ENCODE measurements at places on chromosomes 12 and 14.

DNA sequence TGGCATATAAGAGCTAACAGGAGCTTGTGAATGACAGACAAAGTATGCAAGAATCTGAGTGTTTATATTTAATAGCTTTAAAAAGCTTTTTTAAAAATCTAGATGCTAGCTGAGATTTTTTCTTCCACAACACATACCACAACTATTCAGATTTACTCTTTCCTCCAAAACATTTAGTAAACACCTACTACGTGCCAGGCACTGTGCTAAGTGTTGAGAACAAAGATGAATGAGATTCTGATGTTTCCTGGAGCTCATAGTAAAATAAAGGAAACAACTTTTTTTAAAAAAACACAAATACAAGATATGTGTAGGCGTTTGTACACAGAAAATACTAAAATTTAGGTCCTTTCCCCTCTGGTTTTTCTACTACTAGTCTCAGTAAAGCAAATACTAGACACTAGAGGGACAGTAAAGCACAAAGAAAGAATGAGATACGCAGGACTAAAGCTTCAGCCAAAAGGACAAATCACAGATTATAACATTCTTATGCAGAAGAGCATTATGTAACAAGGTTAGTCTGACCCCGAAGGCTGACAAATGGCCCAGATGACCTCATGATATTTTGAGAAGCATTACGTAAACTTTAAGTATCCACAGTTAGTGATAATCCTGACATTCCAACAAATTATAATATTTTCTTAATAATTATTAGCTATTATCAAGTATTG lies 78.6 kb upstream of the PAWR start:
- no peak for ATAC-seq

- ATAC-seq: peak; percentile 25
Observed at GRCh38 chr12:122867691-122868461, 28.0 kb downstream of the VPS37B start.

DNA sequence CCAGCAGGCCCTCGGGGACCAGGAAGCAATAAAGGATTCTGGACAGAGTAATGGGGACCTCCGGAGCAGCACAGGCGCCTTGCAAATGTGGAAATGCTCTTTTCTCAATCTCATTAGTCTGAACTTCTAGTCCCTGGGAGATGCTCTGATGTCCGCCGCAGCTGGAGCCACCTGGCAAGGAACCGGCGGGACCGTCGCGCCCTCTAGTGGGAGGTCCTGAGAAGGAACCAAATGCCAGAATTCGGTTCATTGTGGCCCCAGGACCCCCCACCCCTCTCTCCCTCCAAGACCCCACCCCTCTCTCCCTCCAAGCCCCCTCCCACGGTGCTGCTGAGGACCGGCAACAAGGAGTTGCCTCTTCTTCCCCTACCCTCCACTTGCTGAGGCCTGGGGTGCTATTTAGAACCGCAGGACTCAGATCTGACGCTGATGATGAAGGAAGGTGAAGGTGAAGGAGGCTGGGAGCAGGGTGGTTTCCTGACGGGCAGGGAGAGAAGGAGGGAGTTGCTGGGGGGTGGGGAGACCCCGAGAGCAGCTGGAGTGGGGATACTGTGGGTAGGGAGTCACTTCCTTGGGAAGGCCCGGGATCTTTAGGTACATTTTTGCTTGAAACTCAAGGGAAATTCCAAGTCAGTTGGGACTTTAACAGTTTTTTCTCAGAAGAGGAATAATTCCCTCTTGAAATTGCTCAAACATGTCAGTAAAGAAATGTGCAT lies 42.5 kb downstream of the SMIM41 start:
- peak; percentile 70 for ATAC-seq

DNA sequence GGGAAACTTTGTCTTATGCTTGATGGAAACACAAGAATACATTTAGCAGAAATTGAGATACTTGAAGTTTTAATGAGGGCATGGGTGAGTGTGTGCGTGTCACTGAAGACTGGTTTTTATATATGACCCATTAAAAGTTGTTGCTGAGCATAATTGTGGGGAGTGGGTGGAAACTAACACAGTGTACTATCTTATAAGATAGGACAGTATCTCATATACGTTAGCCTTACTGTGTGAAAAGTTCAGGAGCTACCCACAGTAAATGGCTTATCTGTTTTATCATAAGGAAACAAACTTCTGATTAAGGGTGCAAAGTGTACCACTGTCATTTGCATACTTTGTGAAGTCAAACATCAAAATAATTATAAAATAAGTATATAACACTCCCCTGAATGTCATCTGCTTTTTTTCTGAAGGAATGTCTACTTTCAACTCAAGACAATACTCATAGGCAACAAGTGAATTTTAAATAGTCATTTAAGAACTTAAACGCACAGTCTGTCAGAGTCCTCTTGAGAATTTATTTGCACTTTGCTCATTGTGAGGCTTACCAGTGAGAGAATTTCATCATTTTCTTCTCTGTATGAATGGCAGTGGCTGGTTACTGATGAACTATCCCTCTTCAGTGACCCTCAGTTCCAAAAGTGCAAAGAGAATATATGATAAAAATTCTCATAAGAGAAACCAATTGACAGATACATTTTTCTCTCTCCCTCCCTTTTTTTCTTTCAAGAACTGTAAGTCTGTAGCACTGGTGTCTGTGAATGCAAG lies 4.2 kb downstream of the PDE3A start:
- ATAC-seq: no peak

- ATAC-seq: peak; percentile 24
Observed at GRCh38 chr14:55303691-55304145, 32.5 kb downstream of the FBXO34 start.

GRCh38 chr12:105840384-105840783 lies 298.4 kb downstream of the NUAK1 start:
- ATAC-seq: no peak

DNA sequence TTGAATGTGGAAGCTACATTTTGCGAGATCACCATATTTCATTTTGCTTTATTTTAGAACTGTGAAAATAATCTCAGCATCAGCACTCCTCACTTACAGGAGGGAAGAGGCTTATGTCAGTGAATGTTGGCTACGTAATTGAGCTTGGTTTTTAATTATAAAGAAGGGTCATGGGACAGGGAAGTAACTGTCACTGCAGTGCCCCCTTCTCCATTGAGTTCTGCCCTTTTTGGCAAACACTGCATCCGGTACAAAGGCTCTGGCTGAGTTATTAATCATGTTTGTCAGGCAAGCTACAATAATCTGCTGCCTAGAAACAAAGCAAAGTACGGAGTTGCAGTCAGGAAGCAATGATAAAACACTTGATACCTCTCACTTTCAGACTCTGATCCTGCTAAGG lies 546.7 kb downstream of the SNAPC1 start:
- peak; percentile 86 for ATAC-seq

DNA sequence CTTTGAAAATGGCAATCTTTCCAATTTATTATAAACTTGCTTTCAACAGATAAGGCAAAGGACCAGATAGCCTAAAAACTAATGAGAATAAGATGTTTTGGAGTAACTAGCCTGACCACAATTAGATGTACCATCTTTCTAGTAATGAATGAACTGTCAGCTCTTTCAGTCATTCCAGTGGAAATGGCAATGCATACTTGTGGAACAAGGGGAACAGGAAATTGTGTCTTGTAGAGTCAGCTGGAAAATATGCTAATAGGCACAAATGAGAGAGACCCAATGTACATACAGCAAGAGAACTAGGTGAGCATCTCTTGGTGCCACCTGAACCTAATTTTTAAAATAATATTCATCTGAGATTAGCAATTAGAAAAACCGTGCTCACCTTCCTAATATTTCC lies 76.1 kb upstream of the GPHB5 start:
- ATAC-seq: no peak

- ATAC-seq: no peak
Observed at GRCh38 chr14:33781236-33781635, 169.6 kb downstream of the EGLN3 start.

GRCh38 chr12:94435511-94435927 lies 24.1 kb downstream of the CEP83 start:
- no peak for ATAC-seq

DNA sequence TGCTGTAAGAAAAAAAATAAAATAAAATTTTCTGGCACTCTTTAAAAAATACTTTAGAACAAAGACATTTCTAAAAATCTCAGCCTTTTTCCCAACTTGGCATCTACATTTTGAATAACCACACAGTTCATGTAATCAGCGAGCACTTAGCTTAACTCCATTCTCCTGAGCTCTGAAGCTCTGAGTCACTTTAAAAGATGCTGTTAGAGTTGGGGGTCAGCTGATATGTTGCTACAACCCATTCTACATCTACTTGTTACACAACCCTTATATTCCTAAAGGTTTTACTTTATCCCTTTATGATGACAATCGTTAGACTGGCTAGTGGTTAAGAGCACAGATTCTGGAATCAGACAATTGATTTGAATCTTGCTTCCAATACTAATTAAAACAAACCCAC lies 48.3 kb downstream of the SLC41A2 start:
- peak; percentile 79 for ATAC-seq

GRCh38 chr12:118145113-118145797 lies 9.3 kb downstream of the PEBP1 start:
- no peak for ATAC-seq

DNA sequence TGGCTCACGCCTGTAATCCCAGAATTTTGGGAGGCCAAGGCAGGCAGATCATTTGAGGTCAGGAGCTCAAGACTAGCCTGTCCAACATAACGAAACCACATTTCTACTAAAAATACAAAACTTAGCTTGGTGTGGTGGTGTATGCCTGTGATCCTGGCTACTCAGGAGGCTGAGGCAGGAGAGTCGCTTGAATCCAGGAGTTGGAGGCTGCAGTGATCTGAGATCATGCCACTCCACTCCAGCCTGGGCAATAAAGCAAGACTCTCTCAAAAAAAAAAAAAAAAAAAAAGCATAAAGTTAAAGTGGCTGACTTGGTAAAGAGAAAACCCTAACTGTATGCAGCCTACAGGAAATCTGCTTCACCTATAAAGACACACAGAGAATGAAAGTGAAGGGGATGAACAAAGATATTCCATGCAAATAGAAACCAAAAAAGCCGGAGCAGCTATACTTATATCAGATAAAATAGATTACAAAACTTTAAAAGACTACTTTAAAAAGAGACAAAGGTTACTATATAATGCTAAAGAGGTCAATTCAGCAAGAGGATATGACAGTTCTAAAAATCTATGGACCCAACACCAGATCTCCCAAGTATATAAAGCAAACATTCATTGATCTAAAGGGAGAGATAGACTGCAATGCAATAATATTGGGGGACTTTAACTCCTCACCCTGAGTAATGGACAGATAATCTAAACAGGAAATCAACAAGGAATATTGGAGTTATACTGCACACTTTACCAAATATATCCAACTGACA lies 4.1 kb downstream of the CLEC2B start:
- ATAC-seq: no peak

DNA sequence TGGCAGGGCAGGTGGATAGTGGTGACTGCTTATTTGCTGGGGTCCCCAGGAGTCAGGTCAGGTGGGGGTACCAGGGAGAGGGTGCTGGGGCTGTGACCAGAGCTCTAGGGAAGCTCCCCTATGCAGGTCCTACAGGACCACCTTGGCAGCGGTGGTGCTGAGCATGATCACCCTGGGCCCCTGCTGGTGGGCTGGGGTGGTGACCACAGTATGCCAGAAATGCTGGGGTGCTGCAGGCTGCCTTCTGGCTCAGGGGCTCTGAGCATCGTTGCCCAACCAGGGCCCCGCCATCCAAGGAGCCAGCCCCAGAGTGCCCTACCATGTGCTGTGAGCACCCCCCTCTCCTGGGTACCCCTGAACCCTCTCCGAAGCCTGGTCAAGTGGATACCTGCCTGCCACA lies 17.5 kb upstream of the NUDT14 start:
- ATAC-seq: no peak

DNA sequence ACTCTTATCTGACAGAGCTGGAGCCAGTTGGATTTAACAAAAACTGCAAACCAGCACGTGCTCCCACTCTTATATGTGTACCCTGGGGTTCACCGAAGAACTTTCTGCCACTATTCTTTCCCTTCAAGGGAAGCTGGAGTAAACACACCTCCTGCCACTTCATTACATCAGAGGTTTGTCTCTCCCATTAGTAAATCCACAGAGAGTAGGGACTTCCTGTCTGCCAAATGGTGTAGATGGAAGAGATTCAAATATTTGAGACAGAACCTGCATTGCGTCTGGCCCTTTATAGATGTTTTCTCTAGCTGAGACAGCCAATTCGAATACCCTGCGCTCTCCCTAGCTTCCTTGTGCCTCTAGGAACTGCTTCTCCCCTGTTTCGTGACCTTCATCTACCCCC lies 29.1 kb upstream of the AEBP2 start:
- no peak for ATAC-seq

DNA sequence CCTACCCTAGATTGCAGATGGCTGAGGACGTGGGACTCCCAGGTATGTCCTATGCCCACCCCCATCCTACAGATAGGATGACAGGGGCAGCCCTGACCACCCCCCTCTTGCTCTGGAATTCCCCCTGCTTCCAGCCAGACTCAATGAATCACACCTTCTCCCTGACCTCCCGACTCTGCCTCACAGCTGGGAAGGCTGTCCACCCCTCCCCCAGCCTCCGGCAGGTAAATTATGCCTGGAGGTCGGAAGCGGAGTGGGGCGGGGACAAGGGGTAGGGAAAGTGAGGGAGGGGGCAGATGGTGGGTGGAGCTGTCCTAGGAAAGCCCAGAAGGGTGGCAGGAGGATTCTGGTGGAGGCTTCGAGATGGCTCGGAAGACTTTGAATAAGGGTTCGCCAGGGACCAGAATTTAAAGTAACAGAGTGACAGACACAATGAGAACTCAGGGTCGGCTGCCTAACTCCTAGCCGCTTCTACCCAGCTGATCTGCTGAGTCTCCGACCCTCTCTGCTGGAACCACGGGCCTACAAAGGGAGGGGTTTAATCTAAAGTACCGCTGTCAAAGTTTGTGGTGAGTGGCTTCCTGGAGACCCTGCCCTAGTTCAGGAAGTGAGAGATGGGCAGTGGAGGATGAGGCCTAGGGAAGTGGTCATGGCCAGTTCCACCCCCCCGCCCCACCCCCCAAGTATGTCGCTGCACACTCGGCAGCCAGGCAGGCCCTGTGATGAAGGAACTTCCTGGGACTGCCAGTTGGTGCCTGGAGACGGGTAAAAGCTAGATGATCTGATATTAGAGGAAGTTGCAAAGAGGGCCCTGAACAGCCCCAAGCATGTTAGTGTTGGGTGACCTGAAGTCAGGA lies 4.2 kb downstream of the PLEKHG3 start:
- ATAC-seq: no peak

GRCh38 chr12:110619534-110619953 lies 5.6 kb downstream of the TCTN1 start:
- no peak for ATAC-seq

- no peak for ATAC-seq
Observed at GRCh38 chr14:69624136-69624535, 12.7 kb downstream of the SUSD6 start.

GRCh38 chr12:89706986-89707702 lies 1.5 kb downstream of the ATP2B1 start:
- no peak for ATAC-seq

DNA sequence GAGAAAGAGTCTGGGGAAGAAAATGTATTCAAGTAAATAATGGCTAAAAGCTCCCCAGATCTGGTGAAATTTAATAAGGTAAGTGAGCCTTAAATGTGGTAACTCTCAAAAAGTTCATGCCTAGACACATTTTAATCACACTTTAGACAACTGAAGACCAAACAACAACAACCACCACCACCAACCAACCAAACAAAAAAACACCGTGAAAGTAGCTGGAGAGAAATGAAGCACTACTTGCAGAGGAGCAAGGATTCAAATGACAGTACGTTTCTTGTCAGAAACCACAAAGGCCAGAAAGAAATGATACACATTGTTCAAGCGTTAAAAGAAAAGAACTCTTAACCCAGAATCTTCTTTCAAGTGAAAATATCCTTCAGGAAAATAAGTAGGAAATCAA lies 208.3 kb downstream of the MYRFL start:
- no peak for ATAC-seq

GRCh38 chr14:106605548-106606448 lies 1079.4 kb downstream of the TMEM121 start:
- peak; percentile 47 for ATAC-seq

GRCh38 chr12:30155001-30155730 lies 371.4 kb upstream of the TMTC1 start:
- peak; percentile 28 for ATAC-seq

All from motor neuron (in vitro differentiated cells).